ENCODE measurements at places on chromosomes 6 and 20.

- no peak for DNase-seq
These were observed 705.3 kb upstream of the FLRT3 start for GRCh38 chr20:15042723-15043122.

- no peak for DNase-seq
These were observed 9.4 kb downstream of the HM13 start for GRCh38 chr20:31523361-31524283.

DNA sequence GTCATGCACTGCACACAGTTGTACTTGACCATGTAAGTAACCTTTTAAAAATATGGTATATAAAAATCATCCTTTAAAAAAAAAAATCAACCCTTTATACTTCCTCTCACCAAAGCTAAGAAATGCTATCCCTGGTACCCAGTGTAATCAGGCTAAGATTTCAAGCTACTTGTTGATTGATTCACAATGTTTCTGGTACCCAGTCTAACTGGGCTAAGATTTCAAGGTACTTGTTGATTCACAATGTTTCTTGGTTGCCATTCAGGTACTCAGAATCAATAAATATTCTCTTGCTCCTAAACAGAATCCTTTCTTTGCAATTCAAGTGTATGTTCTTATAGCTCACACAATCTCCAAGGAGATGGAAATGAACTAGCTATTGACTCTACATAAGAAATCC lies 76.4 kb downstream of the SMLR1 start:
- no peak for DNase-seq

GRCh38 chr20:49420811-49421295 lies 61.6 kb downstream of the KCNB1 start:
- no peak for DNase-seq

Data from hypothalamus (tissue), 51 donors.